ENCODE measurements at places on chromosomes 4 and X. TPM values are rescaled to one million over a fixed set of nuclear protein-coding genes. Genes with fewer than 3 reads are reported as not detected.

GRCh38 chr4:6196871-6197270 is 3.5 kb downstream of the JAKMIP1 start:
- peak; percentile 87 for DNase-seq

Gene CCSER1
- 9.7 TPM for total RNA-seq

DNA sequence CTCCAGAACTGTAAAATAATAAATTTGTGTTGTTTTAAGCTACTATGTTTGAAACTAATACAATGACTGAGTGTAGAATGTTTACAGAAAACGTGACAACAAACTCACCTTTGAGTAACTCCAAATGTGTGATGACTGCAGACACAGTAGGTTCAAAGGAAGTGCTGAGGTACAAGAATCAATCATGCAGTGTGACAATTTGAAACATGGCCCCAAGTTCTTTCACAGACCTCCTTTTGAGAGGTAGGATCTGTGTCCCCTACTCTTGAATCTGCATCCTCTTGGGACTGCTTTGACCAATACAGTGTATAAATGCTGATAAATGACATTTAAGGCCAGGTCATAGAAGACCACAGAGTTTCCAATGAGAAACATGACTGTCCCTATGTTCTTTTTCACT is 667.7 kb upstream of the DIPK2B start:
- DNase-seq = no peak

Gene NKX3-2
- total RNA-seq = 1.3 TPM

DNA sequence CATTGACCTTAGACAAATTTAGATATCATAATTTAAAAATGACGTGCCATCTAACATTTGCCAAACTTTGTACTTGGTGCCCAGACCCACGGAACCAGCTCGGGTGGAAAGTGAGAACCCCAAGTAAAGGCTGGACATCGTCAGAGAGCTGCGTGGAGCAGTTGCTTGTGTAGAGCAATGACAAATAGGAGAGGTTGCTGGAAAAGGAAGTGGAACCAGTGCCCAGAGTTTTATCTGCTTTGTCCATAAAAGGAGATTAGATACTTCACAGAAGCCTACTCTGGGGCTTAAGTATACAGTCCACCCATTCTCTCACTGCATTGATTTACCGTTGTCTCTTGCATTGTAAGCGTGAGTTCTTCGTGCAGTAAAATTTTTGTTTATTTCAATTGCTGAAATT is 5.4 kb upstream of the TBC1D1 start:
- no peak for DNase-seq

Gene ARX
- not detected for total RNA-seq

All from mesenteric fat pad (tissue), 1 donor.